ENCODE measurements at places on chromosomes 2 and 18. TPM values are rescaled to one million over a fixed set of nuclear protein-coding genes. Genes with fewer than 3 reads are reported as not detected.

The SLC23A3 gene
- polyA plus RNA-seq, result 14.8 TPM

DNA sequence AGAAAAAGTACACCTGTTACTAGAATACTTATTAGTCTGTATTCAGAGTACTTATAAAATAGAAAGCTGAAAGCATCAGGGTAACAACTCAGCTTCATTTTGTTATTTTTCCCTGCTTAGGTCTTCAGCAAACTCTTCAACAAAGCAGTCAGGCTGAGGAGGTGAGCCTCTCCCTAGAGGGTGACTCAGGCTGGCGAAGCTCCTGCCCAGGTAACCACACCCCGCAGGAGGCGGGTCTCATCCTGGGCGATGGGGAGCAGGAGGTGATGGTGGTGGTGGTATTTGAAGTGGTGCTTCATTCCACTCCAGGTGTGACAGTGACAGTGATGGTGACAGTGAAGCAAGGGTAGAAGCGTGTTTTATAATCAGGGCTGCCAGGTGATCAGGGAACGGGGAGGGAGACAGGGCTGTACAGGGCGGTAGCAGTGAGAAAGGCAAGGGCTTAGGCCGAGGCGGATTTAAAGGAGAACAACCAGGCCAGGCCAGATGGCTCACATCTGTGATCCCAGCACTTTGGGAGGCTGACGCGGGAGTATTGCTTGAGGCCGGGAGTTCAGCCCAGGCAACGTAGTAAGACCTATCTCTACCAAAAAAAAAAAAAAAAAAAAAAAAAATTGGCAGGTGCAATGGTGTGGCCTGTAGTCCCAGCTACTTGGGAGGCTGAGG is 127.1 kb downstream of the SOCS6 start:
- DNase-seq, result no peak

DNA sequence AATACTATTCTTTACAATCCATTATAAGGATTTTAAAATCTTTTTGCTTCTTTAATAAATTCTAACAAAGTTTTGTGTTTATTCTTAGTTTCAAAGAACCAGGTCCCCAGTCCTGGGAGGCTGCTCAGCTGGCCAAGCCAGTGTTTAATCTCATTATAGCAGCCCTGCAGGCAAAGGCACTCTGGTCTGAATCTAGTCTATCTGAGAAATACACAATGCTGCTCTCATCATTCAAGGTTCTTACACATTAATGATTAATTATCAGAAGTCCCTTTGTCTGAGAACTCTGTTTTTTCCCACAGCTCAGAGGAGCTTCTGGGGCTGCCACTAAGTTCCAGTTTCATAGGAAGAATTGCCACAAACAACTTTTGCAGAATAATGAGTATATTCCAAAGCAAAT is 27.7 kb downstream of the KCTD18 start:
- no peak for DNase-seq

GRCh38 chr2:19607931-19608771 is 249.7 kb upstream of the OSR1 start:
- DNase-seq, result no peak

- no peak for DNase-seq
Observed at GRCh38 chr2:46073540-46074046, 223.6 kb upstream of the EPAS1 start.

- no peak for DNase-seq
Observed at GRCh38 chr2:58098254-58099095, 51.9 kb downstream of the VRK2 start.

The TXNL4A gene
- polyA plus RNA-seq, result 98.1 TPM

- DNase-seq, result no peak
Observed at GRCh38 chr2:241393524-241394196, 37.6 kb downstream of the FARP2 start.

DNA sequence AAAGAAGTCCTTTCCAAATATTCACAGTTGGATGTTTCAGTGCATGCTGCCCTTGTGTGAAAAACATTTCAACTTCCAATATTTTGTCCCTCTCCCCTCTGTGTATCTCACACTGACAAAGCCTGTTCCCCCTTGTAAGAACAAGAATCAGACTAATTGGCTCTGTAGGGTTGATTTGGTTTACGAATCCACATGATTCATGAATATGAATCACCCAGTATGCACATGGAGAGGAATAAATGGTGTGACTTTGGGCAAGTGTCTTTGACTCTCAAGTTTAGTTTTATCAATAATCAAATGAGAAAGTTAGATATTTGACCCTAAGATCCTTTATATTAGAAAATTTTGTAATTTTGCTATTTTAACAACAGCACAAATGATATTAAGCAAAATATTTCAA is 9.3 kb upstream of the CDH20 start:
- no peak for DNase-seq

The DSG1 gene
- polyA plus RNA-seq, result 0.04 TPM

DNA sequence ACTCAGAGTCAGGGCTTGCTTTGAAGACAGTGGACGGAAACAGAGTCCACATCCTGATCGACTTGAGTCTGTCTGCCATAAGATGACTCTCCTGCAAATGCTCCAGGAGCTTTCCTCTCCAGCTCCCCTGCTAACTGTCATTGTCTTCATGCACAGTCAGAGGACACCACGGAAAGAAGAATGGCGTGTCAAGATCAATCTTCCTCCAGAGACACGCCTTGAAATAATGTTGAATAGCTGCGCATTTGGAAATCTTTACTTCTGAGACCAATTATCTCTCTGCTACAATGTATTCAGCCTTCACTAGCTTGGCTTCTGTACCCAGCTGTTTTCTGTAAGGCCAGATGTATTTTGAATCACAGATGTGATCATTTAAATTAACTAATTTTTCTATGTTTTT is 457.2 kb downstream of the CDH2 start:
- DNase-seq, result no peak

The RND3 gene
- polyA plus RNA-seq, result 58.6 TPM

GRCh38 chr2:209425471-209426071 is 1.7 kb downstream of the MAP2 start:
- no peak for DNase-seq

GRCh38 chr2:118678985-118679384 is 168.5 kb downstream of the EN1 start:
- DNase-seq, result no peak

GRCh38 chr2:178553047-178553446 is 72.8 kb downstream of the PLEKHA3 start:
- no peak for DNase-seq

DNA sequence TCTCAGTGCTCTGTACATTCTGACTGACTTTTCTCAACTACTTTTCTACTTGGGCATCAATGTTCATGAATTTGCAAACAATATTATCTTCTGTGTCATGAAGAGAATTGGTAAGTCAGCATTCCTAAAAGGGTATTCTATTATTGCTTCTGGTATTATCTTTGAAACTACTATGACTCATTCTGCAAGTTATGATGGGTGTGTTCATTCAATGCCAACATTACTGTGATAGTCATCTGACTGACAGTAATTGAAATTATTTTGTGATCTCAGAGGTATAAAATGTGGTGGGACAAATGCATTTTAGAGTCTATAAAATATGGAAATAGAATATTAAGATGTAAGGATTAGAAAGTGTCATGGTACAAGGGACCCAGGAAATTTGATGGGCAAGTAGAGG is 736.0 kb upstream of the CELF4 start:
- no peak for DNase-seq

GRCh38 chr2:69169655-69170389 is 156.8 kb downstream of the ANTXR1 start:
- DNase-seq, result no peak
